ENCODE measurements at places on chromosomes 5 and 9. TPM values are rescaled to one million over a fixed set of nuclear protein-coding genes. Genes with fewer than 3 reads are reported as not detected.

CTSV gene
- 6.5 TPM for total RNA-seq

ARHGEF39 gene
- 15.3 TPM for total RNA-seq

ZMYND19 gene
- total RNA-seq: 34.4 TPM

DNA sequence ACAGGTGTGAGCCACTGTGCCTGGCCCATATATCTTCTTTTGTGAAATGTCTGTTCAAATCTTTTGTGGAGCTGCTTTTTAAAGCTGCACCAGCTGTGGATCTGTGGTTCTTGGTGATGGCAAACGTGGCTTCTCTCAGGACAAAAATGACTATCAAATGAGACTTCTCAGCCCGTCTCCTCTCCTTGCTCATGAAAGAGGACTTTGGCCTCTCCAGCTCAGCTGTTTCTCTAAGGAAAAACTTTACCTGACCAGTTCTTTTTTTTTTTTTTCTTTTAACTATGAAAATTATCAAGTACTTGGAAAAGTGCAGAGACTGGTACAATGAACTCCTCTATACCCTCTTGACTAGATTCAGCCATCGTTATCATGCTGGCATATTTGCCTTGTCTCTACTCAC is 44.8 kb downstream of the RALGPS1 start:
- no peak overlapping the region for H3K27ac ChIP-seq
- no peaks in the 10 kb centered on the region for H3K27me3 ChIP-seq
- H3K4me3 ChIP-seq: no peak overlapping the region
- no peak for DNase-seq

- H3K27me3 ChIP-seq: no peaks in the 10 kb centered on the region
- H3K36me3 ChIP-seq: no peaks in the 10 kb centered on the region
- DNase-seq: no peak
- no peak overlapping the region for H3K4me3 ChIP-seq
- no peak overlapping the region for H3K27ac ChIP-seq
These were observed 7.0 kb downstream of the AFAP1L1 start for GRCh38 chr5:149278451-149279210.

DNA sequence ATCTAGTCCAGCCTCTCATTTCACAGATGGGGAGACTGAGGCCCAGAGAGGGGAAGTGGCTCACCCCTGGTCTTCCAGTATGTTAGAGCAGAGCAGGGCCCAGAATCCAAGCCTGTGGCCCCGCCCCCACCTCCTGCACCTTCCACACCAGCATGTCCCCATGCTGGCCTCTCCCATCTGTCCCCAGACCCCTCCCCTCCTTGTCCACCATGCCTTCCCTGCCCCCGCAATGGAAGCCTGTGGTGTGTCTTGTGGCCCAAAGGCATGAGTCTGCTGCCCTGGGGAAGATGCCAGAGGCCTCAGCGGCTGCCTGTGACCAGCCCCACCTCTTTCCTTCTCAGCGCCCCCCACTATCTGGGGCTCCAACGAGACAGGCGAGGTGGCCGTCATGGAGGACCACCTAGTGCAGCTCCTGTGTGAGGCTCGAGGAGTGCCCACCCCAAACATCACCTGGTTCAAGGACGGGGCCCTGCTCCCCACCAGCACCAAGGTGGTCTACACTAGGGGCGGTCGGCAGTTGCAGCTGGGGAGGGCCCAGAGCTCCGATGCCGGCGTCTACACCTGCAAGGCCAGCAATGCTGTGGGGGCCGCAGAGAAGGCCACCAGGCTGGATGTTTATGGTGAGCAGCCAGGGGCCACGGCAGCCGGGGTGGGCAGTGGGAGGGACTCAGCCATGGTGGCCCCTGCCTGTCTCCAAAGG is 87.2 kb downstream of the HMCN2 start:
- H3K27ac ChIP-seq: no peak overlapping the region
- DNase-seq: no peak
- H3K36me3 ChIP-seq: no peaks in the 10 kb centered on the region
- no peaks in the 10 kb centered on the region for H3K27me3 ChIP-seq
- H3K4me3 ChIP-seq: no peak overlapping the region

- no peak for DNase-seq
- no peaks in the 10 kb centered on the region for H3K27me3 ChIP-seq
- no peaks in the 10 kb centered on the region for H3K4me1 ChIP-seq
- H3K27ac ChIP-seq: no peak overlapping the region
These were observed 47.8 kb upstream of the CXCL14 start for GRCh38 chr5:135626636-135627035.
